HT1080 (cell line): ENCODE measurements at places on chromosomes 7 and 10. TPM values are rescaled to one million over a fixed set of nuclear protein-coding genes. Genes with fewer than 3 reads are reported as not detected.
A peak's percentile ranks its signal among the peaks of the same experiment; 100 is the strongest.

Gene MBL2
- total RNA-seq, result not detected in 2 replicates

Gene HABP2
- not detected in 2 replicates for total RNA-seq

Gene PDK4
- not detected in 2 replicates for total RNA-seq

Gene IQUB
- not detected in 2 replicates for total RNA-seq

Gene IDI2
- not detected in 2 replicates for total RNA-seq

Gene MSMB
- total RNA-seq, result not detected in 2 replicates

Gene TNRC18
- 21.8 and 36.2 TPM in 2 replicates for total RNA-seq

Gene POLR2J2
- total RNA-seq, result 1.5 and 1.6 TPM in 2 replicates

Gene SGCE
- total RNA-seq, result 32.8 and 49.1 TPM in 2 replicates

Gene SPOCK2
- total RNA-seq, result not detected in 2 replicates

Gene STEAP1B
- 0.08 TPM in 1 of 2 replicates, not detected in the other for total RNA-seq

Gene SPDYE8
- total RNA-seq, result not detected in 2 replicates

Gene MTG1
- total RNA-seq, result 54.1 and 55.6 TPM in 2 replicates

Gene CCDC186
- total RNA-seq, result 2.7 and 6.7 TPM in 2 replicates

Gene RASSF4
- 6.6 and 7.8 TPM in 2 replicates for total RNA-seq

DNA sequence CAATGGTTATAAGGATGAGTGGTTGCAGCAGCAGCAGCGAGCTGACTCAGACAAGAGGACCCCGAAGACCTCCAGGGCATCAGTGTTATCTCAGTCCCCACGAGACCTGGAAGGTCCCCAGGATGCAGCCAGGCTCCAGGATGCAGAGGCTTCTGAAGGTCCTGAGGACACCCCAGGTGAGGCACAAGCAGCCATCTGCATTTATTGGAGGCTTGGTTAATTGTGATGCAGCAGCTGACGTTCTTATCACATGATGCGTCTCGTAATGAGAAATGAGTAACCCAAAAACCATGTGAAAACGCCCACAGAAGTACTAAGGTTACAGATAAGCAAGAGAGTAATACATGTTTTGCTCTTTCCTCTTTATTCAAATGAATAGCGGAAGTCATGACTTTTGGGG is 17.4 kb downstream of the C7orf57 start:
- peak; percentile 62 for DNase-seq

GRCh38 chr10:61195211-61195610 is 251.2 kb upstream of the RHOBTB1 start:
- no peak for DNase-seq

DNA sequence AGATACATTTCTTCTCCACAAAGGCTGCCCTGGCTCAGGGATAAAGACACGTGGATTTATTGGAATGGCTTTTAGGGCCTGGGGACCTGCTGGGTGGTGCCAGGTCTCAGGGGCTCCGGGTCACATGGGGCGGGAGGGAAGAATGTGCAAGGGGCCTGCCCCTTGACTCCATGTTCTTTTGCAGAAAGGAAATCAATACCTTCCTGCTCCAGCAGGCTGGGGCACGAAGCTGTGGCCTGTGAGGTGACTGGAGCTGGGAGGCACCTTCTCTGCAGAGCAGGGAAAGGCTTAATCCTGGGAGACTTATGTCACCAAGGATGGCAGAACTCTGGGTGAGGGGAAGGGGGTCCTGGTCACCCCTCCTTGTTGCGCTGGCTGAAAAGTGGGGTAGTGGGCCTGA is 42.3 kb upstream of the GNA12 start:
- no peak for DNase-seq

DNA sequence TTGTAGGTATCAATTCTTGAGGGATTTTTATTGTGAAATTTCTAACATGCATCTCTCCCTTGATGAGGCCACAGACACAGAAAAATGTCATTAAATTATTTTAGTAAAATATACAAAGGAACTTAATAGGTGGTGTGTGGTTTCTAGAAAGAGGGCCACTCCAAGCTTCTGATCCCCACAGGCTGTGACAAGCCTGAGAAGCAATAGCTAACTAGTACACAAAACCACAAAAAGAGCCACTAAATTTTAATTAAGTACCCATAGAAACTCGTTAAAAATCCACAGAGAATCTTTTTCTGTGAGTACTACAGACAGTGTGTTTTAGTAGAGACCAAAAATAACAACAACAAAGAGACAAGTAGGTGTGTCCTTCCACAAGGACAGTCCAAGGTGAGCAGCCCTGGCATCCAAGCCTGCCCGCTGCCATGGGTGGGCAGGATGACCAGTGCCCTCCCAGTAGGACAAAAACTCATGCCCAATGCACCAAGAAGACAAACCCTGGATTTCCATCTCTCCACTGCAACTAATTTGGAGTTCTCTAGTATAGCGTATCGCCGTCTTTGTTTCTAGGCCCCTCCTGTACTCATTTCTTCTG is 81.0 kb downstream of the RNF216 start:
- no peak for DNase-seq

GRCh38 chr7:92968502-92968901 is 132.1 kb upstream of the CDK6 start:
- DNase-seq, result no peak

GRCh38 chr7:101171442-101171837 is 6.1 kb upstream of the VGF start:
- no peak for DNase-seq

- DNase-seq, result no peak
Measured at GRCh38 chr7:139901056-139901795, 72.2 kb downstream of the TBXAS1 start.

- no peak for DNase-seq
Measured at GRCh38 chr10:43078986-43079273, 2.1 kb downstream of the RET start.

DNA sequence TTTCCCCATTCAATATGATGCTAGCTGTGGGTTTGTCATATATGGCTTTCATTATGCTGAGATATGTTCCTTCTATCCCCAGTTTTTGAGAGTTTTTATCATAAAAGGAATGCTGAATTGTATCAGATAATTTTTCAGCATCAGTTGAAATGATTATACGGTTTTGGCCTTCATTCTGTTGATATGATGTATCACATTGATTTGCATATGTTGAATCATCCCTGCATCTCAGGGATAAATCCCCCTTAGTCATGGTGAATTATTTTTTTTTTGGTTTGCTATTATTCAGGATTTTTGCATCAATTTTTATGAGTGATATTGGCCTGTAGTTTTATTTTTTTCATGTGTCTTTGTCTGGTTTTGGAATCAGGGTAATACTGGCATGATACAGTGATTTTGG is 1152.3 kb upstream of the C7orf33 start:
- DNase-seq, result no peak

DNA sequence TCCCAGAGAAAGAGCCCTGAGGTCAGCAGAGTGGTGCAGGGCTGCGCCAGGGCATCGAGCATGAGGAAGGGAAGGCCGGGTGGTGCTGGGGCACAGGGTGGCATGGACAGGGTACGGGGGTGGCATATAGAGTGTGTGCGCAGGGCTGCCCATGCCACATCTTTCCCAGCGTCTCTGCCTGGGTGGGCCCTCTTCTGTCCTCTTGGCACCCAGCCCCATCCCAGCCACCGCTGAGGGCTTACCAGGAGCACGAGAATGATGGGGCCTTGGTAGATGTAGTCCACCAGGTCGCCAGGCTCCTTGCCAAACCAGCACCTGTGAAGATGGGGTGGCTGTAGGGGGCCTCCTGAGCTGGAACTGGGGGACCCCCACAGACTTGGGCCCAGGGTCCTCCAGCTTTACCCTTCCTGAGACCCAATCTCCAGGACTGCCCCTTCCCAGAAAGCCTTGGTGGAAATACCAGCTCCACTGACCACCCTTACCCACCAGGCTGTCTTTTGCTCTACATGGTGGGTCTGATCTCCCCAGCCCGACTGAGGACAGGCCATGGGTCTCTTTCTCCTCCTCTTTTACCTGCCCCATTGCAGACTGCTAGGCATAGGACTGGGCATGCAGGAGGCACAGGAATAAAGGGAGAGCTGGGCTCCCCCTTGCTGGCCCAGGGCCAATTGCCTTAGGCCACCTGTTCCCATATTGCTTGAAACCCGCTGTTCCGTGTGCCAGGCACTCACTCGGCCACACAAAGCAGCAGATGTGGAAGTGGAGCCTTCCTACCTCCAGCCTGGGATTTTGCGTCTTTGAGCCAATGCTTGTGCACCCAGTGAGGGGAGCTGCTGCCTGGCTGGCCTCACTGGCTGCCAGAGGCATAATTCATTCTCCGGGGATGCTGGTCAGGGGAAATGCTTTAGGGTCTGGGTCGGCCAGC is 21.7 kb downstream of the CRHR2 start:
- DNase-seq, result no peak

DNA sequence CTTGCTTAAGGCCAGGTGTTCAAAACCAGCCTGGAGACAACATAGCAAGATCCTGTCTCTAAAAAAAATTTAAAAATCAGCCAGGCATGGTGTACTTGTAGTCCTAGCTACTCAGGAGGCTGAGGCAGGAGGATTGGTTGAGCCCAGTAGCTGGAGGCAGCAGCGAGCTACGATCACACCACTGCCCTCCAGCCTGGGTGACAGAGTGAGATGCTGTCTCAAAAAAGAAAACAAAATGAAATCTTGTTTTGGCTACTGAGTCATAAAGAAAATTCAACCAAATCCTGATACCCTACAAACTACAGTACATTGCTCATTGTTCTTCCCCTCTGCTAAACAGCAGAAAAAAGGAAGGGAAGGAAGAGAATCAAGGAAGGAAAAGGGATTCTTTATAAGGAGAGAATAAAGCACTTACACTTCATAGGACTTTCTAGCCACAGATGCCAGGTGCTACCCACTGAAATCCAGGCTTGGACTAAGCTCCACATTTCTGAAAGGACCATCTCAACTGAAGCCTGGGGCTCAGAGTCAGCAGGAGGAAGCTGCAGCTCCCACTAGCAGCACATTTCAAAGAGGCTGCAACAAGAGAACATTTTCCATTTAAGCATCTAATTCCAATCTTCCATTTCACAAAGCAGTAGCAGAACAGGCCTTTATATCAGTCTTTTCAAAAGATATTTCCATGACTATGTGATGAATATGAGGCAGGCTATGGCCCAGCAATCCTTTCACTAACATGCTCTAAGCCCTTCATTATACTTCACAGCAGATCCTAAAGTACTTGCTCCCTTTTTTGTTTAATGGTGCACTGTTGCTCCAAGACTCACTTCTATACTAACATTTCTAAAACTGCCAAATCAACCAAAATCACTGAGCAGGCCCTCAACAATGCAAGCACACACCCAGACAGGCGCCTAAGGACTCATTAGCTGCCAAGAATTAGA is 13.5 kb downstream of the TNPO3 start:
- DNase-seq, result no peak

- peak; percentile 25 for DNase-seq
Measured at GRCh38 chr10:26365681-26366358, 72.3 kb upstream of the APBB1IP start.

GRCh38 chr10:70357565-70357964 is 24.9 kb downstream of the LRRC20 start:
- no peak for DNase-seq

GRCh38 chr7:15113752-15114151 is 211.2 kb upstream of the DGKB start:
- peak; percentile 45 for DNase-seq

DNA sequence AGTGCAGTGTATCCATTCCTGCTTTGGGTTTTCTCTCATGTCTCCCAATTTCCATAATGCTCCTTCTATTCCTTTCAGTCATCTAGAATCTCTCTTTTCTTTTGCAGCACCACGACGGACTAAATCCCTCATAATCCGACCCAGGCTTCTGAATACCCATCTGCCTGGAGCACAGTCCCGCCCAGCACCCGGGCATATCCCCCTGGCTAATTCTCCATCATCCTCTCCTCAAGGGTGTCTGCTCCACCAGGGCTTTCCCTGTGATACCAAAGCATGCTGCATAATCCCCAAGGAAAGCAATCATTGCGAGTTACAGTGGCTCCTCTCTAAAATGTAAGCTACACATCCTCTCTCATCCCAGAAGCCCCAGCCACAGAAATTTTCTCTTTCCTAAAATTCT is 321.9 kb downstream of the CCDC3 start:
- DNase-seq, result no peak

- DNase-seq, result no peak
Measured at GRCh38 chr10:126222736-126223511, 165.4 kb downstream of the ADAM12 start.

- DNase-seq, result no peak
Measured at GRCh38 chr10:120555842-120556532, 99.0 kb downstream of the PLPP4 start.

- DNase-seq, result peak; percentile 44
Measured at GRCh38 chr10:62554632-62555199, 180.5 kb downstream of the ZNF365 start.

DNA sequence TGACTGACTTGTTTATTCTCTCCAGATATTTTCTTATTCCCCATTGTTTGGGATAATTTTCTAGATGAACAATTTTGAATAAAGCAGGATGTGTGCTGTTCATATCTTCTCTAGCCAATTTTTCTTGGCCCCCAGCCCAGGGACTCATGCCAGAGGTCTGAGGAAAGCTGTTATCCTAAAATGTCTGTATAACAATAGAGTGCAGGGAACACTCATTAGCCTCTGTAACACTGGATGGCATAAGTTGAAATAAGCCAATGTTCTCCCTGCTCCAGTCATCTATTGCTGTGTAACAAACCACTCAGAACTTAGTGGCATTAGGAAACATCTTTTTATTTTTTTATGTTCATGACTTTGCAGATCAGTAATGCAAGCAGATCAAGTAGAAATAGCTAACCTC is 121.7 kb upstream of the TRIM24 start:
- peak; percentile 61 for DNase-seq
